Right renal pelvis (tissue), 4 donors: ENCODE measurements at places on chromosomes 3 and 15. TPM values are rescaled to one million over a fixed set of nuclear protein-coding genes. Genes with fewer than 3 reads are reported as not detected.

IVD gene
- polyA plus RNA-seq, result 76.9 TPM

PLEKHO2 gene
- 18.9 TPM for polyA plus RNA-seq

CAMP gene
- 1.0 TPM for polyA plus RNA-seq

UBAP1L gene
- polyA plus RNA-seq, result 3.0 TPM

LSAMP gene
- polyA plus RNA-seq, result 12.7 TPM

GOLGA8G gene
- polyA plus RNA-seq, result 0.26 TPM

CAMKV gene
- 0.14 TPM for polyA plus RNA-seq

GOLGA8A gene
- polyA plus RNA-seq, result 63.2 TPM

PRRT3 gene
- polyA plus RNA-seq, result 4.3 TPM

PRC1 gene
- 66.6 TPM for polyA plus RNA-seq

EPHA6 gene
- 0.50 TPM for polyA plus RNA-seq

- DNase-seq, result no peak
Observed at GRCh38 chr3:180011927-180012326, 24.8 kb downstream of the PEX5L start.

DNA sequence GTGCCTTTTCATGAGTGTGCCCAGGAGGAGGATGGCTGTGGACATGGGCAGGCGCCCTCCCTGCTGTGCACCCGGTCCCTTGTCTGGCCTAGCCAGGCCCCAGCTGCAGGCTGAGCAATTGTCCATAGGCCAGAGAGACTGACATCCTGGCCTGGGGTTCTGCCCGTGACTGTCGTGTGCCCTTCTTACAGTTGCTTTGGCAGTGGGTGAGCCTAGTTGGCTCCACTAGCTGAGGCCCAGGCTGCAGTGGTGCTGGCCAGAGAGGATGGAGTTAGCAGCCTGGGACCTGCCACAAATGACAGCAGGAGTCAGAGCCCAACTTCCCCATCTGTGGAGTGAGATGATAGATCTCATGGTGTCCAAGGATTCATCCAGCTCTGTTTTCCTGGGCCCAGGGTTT, 9.0 kb upstream of the CHRNB4 start:
- DNase-seq, result no peak

DNA sequence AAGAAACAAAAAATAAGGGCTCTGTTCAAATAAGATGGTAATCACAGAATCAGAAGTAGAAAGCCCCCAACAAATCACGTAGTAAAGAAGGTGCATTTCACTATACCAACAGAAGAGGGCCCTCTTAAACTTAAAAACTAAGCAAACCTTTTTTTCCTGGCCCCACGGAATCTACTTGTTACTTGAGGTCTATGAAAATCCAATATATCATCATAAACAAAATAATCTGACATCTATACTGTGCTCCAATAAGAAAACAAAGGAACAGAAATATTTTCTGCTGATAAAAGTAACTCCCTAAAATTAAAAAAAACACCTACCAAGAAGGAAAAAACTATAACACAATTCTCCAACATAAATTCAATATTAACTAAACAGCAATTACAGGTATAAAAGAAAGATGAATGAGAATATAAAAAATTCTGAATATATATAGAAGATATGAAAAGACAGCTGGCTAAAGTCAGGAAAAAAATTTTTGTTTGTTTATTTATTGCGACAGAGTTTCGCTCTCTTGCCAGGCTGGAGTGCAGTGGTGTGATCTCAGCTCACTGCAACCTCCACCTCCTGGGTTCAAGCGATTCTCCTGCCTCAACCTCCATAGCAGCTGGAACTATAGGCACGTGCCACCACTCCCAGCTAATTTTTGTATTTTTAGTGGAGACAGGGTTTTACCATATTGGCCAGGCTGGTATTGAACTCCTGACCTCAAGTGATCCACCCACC, 81.8 kb downstream of the CLASP2 start:
- DNase-seq, result no peak

GRCh38 chr3:40615110-40615915, 90.6 kb downstream of the ZNF621 start:
- no peak for DNase-seq

GRCh38 chr3:178170698-178171535, 365.3 kb upstream of the KCNMB2 start:
- no peak for DNase-seq

- DNase-seq, result no peak
Observed at GRCh38 chr3:25473246-25473645, 45.2 kb downstream of the RARB start.

DNA sequence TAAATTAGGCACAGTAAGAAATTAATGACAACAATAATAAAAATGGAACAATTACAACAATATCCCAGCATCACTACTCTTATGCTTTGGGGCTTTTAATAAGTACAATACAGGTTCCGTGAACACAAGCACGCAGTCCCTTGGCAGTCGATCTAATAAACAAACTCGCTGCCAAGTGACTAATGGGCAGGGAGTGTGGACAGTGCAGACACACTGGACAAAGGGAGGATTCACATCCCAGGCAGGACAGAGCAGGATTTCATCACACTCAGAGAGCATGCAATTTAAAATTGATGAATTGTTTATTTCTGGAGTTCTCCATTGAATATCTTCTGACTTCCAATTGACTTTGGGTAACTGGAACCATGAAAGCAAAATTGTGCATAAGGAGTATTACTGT, 524.1 kb upstream of the CFAP20DC start:
- no peak for DNase-seq

GRCh38 chr3:170098753-170099152, 61.0 kb downstream of the GPR160 start:
- no peak for DNase-seq

DNA sequence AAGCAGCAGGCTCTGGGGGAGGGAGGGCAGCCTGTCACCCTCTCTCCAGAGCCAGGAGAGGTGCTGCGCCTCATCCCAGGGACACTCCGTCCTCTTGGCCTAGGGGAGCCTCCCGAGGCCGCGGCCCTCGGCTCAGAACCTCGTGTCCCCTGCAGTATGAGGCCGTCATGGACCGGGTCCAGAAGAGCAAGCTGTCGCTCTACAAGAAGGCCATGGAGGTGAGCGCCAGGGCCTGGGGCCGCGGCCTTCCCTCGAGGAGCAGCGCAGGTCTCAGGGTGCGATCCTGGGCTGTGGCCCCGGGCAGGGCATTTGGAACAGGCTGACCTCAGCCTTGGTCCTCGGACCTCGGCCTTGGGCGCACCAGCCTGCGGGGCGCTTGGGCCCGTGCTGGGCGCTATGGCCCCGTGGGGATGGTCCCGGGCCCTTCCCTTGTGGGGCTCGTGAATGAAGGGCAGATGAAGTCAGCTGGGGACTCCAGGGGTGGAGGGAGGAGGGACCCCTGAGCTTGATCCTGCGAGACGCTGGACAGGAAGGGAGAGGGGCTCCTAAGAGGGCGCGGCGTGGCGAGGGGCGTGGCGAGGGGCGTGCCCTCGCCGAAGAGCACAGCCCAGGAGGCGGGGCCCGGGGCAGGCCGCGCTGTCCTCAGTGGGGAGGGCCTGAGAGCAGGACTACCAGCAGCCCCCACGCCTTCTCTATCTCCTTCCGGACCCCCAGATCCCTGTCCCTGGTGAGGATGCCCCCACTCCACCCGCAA, 32.9 kb downstream of the PSTPIP1 start:
- no peak for DNase-seq

GRCh38 chr15:92600856-92601255, 54.7 kb downstream of the FAM174B start:
- no peak for DNase-seq

GRCh38 chr3:21163956-21164355, 587.1 kb downstream of the ZNF385D start:
- DNase-seq, result no peak

DNA sequence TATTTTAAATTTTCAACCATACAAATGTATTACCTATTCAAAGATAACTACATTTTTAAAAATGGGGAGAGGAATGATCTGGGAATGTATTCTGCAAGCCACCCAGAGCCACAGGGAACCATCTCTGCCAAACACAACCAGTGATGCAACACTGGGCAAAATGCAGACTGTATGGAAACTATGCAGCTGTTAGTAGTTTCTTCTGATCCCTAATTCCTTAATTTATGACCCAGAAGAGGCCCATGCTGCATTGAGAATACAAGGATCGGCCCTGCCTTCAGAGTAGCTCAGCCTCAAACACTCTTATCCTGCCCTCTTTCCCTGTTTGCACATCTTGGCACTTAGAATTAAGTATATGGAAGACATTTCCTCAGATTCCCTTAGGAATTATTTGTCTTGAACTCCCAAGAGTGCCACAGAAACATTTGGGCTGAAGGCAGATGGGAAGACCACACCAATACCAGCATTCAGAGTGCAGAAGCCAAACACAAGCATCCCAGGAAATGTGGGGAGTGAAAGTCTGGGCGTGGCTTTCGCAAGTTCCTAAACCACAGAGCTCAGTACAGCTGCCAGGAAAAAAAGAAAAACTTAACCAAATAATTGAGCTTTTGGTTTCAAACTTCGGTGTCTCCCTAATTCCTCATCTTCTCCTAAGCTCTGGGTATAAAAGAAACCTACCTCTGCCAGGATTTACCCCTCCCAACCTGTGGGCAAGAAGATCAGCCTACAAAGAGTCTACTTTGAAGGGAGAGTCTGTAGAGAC, 5.3 kb downstream of the SNUPN start:
- no peak for DNase-seq
